ENCODE measurements at places on chromosomes 4 and X. TPM values are rescaled to one million over a fixed set of nuclear protein-coding genes. Genes with fewer than 3 reads are reported as not detected.
A peak's percentile ranks its signal among the peaks of the same experiment; 100 is the strongest.

MAGEB10 gene
- not detected for total RNA-seq

CXCL1 gene
- not detected for total RNA-seq

WNK3 gene
- 1.4 TPM for total RNA-seq

SPANXA2 gene
- total RNA-seq: not detected

PAK3 gene
- total RNA-seq: 0.56 TPM

VEGFD gene
- total RNA-seq: under 0.01 TPM

- no peak overlapping the region for H3K27ac ChIP-seq
- no peak overlapping the region for H3K4me3 ChIP-seq
Measured at GRCh38 chr4:65789805-65790204, 119.5 kb upstream of the EPHA5 start.

DNA sequence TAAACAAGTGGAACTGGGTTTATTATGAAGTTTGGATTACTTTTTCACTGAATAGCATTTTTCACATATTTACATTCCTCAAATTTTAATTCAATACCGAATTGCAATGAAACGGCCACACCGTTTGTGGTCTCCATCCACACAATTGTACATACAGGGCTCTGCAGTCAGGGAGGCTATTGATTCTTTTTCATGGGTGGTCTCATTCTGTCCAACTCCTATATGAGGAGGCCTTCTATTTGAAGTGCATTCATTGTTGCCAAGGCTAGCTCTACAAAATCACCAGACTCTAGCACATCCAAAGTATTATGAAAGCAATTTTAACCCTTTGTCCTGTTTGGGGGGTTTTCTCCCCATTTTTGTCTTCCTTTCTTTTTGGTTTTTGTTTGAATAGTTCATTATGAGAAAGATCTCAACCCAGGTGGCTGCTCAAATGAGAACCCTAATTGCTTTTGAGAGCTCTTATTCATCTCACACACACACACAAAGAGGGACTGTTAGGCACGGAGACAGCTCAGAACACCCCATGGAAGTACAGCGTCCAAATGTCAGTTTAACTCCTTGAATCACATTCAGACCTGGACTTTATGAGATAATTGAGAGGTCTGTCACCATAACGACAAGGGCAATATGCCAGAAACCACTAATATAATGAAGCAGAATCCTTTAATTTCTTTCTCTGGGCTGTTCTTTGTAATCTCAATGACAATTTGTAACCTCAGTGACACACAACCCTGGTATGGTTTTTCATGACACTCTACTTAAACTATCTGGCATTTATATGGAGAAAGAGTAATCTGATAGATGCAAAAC, 79.4 kb downstream of the NLGN4X start:
- no peak overlapping the region for H3K27ac ChIP-seq
- no peaks in the 10 kb centered on the region for H3K4me1 ChIP-seq
- no peaks in the 10 kb centered on the region for H3K36me3 ChIP-seq
- no peak overlapping the region for H3K4me3 ChIP-seq
- no peak for DNase-seq

- no peak overlapping the region for H3K27ac ChIP-seq
- H3K36me3 ChIP-seq: no peaks in the 10 kb centered on the region
- no peaks in the 10 kb centered on the region for H3K27me3 ChIP-seq
- H3K4me3 ChIP-seq: no peak overlapping the region
Measured at GRCh38 chrX:140822184-140822583, 112.6 kb downstream of the LINC00632 start.

- H3K27ac ChIP-seq: peak overlapping the region; percentile 77
- H3K4me3 ChIP-seq: no peak overlapping the region
- peaks cover 3% of the 10 kb centered on the region for H3K36me3 ChIP-seq
- no peaks in the 10 kb centered on the region for H3K27me3 ChIP-seq
Measured at GRCh38 chrX:70476934-70477733, 32.5 kb downstream of the DLG3 start.

DNA sequence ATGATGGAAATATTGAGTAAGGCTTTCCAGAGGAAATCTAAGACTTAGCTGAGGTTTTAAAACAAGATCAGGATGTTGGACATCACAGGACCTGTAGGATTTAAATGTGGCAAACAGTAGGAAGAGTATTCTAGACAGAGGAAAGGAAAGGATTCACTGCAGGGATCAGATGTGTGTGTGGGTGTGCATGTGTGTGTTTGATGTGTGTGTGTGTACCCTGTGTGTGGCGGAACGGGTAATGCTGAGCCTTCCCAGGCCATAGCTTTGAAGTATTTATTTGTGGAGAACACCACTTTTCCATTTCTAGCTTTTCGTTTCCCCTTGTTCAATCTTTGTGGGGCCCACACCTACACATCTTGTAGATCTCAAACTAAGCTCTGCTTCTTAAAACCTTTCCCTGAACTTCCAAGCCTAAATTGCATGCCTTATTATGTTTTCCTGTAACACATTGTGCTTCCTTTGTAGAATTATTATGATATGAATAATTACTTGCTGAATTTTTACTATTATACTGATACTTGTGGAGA, 6.9 kb downstream of the GUCY1A1 start:
- H3K36me3 ChIP-seq: no peaks in the 10 kb centered on the region
- no peak overlapping the region for H3K27ac ChIP-seq
- no peaks in the 10 kb centered on the region for H3K4me1 ChIP-seq
- H3K4me3 ChIP-seq: no peak overlapping the region
- DNase-seq: no peak

DNA sequence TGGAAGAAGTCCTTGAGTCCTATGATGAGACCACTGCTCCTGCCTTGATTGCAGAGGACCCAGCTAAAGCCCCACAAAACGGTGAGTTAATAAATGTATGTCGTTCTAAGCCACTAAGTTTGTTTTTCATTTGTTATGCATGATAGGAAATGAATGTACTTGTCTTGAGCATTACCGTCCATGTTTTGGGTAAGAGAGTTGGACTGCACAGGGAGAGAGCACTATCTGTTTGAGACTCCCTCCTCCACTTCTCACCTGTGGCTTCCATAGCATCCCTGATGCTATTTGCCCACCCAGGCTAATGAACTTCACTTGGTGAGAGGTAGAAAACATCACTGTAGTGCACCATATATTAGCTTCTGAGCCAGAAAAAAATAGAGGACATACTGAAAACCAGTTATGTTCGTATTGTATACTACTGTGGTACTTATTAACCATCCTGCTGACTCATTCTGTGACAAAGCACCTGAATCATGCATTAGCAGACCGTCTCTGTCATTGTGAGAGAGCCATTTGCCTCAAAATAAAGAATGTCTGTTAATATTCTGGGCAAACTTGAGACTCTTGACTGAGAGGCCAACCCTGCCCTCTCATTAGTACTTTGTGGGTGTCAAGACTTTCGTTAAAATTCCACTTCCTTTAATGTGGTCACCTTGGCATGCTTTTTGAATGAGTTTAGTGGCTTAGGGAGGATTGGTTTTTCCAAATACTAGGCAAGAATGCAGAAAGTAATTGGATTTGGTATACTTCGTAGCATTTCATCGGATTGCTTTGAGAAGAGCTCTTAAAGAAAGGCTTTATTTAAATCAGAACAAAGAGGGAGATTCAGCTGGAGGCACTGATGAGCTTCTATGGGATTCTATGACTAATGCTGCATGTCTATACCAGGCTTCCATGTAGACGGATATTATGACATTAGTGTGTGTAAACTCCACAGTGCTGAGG, 99.3 kb upstream of the GRPR start:
- H3K4me3 ChIP-seq: no peak overlapping the region
- H3K36me3 ChIP-seq: no peaks in the 10 kb centered on the region
- peak; percentile 58 for DNase-seq
- H3K27ac ChIP-seq: no peak overlapping the region
- H3K27me3 ChIP-seq: no peaks in the 10 kb centered on the region

DNA sequence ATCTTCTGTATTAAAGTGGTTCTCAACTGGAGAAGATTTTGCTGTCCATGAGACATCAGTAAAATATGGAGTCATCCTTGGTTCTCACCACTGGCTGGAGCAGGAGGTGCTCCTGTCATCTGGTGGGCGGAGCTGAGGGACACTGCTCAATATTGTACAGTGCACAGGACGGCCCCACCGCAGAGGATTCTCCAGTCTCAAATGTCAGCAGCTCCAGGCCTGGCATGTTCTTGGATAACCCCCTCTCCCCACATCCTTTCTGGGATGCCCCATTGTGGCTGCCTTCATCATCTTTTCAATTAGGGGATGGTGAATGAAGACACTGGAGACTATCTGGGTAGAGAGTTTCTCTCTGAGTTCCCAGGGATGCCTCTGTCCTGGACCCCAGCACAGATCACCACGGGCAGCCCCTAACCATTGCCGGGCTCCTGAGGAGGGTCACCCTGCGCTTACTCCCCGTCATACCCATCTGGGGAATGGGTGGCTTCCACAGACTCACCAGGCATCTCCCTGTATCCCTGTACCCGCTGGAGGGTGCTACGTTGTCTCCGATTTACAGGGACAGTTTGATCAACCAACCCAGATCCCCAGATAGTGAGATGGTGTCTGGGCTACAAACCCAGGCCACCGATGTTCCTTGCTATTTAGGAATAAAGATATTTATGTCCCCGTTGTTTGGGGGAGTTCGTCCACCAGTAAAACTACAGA, 21.9 kb upstream of the P2RY8 start:
- no peak overlapping the region for H3K4me3 ChIP-seq
- no peaks in the 10 kb centered on the region for H3K4me1 ChIP-seq
- H3K27ac ChIP-seq: no peak overlapping the region
- no peaks in the 10 kb centered on the region for H3K27me3 ChIP-seq
- H3K36me3 ChIP-seq: no peaks in the 10 kb centered on the region

DNA sequence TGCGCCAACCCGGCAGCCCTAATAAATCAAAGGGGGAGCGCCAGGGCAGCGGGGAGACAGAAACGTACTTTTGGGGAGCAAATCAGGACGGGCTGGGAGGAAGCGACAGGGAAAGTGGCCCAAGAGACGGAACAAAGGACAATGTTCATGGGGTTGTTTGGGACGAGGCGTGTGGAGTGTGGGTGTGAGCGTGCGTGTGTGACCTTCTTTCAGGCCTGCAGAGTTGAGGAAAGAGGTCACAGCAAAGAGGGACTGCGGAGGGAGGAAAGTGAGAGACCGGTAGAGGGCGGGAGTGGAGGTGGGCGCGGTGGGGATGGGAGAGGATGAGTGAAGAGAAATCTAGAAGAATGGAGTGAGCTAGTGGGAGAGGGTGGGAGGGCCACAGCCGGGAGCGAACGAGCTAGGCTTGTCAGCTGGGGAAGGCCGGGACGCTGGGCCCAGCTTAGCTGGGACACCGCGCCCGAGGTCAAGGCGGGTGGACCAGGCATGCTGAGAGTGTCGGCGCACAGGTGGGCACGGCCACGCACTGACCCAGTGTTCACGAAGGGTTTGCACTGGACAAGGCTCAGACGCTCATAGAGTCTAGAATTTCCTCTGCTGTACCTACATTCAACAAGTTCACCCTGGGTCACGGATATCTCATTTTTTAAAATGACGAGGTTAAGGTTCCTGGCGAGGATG, 14.7 kb upstream of the PITX2 start:
- H3K27ac ChIP-seq: 0 out of 2 replicates have a peak overlapping the region, but pooled peaks have one; percentile 12
- DNase-seq: no peak
- H3K36me3 ChIP-seq: no peaks in the 10 kb centered on the region
- peak overlapping the region; percentile 46 for H3K4me3 ChIP-seq
- peaks cover 86% of the 10 kb centered on the region for H3K27me3 ChIP-seq

GRCh38 chrX:13257223-13258051, 62.4 kb downstream of the ATXN3L start:
- no peak overlapping the region for H3K27ac ChIP-seq
- H3K27me3 ChIP-seq: no peaks in the 10 kb centered on the region
- H3K4me3 ChIP-seq: no peak overlapping the region

GRCh38 chrX:115018040-115018647, 728 bp upstream of the IL13RA2 start:
- H3K36me3 ChIP-seq: no peaks in the 10 kb centered on the region
- H3K4me1 ChIP-seq: no peaks in the 10 kb centered on the region
- no peak overlapping the region for H3K4me3 ChIP-seq
- no peak overlapping the region for H3K27ac ChIP-seq
- H3K27me3 ChIP-seq: no peaks in the 10 kb centered on the region

GRCh38 chrX:132258509-132258908, 39.3 kb upstream of the RAP2C start:
- no peaks in the 10 kb centered on the region for H3K36me3 ChIP-seq
- H3K4me3 ChIP-seq: no peak overlapping the region
- no peaks in the 10 kb centered on the region for H3K4me1 ChIP-seq
- no peak overlapping the region for H3K27ac ChIP-seq
- DNase-seq: no peak
- peaks cover 4% of the 10 kb centered on the region for H3K27me3 ChIP-seq

DNA sequence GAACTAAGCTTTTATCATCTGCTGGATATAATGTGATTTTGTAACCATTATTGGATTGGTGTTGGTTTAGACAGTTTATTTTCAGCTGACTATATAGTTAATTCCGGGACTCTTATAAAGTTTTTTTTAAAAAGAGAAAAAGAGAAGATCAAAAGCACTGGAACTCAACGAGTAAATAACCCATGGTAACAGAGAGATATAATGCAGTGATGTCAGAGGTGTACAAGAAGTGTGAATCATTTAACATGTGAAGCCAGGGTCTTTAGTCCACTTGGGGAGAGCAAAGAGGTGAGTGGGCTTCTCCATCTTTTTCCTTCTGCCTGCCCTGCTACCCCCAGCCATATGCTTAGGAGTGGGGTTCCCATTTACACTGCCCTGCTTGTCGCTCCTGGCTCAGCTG, 3.2 kb downstream of the TMEM165 start:
- peak overlapping the region; percentile 61 for H3K27ac ChIP-seq
- H3K4me1 ChIP-seq: peaks cover 2% of the 10 kb centered on the region
- DNase-seq: peak; percentile 22
- H3K27me3 ChIP-seq: no peaks in the 10 kb centered on the region
- H3K36me3 ChIP-seq: peaks cover 10% of the 10 kb centered on the region

Measured in IMR-90 (cell line).